Caki2 (cell line): ENCODE measurements at places on chromosomes 2 and 18. TPM values are rescaled to one million over a fixed set of nuclear protein-coding genes. Genes with fewer than 3 reads are reported as not detected.

Gene CDH19
- not detected in 2 replicates for total RNA-seq

Gene LRPPRC
- 60.9 and 74.8 TPM in 2 replicates for total RNA-seq

Gene SPEG
- total RNA-seq, result 8.4 and 22.9 TPM in 2 replicates

Gene UGT1A4
- 0.10 and 3.3 TPM in 2 replicates for total RNA-seq

Gene UGT1A5
- not detected in 2 replicates for total RNA-seq

Gene NEU2
- not detected in 2 replicates for total RNA-seq
